SW 1271 (cell line): ENCODE measurements at places on chromosomes 5 and 9.

- DNase-seq: no peak
Observed at GRCh38 chr5:82525626-82526025, 247.5 kb upstream of the RPS23 start.

- peak; percentile 32 for DNase-seq
Observed at GRCh38 chr5:139246394-139246793, 47.1 kb upstream of the MATR3 start.

DNA sequence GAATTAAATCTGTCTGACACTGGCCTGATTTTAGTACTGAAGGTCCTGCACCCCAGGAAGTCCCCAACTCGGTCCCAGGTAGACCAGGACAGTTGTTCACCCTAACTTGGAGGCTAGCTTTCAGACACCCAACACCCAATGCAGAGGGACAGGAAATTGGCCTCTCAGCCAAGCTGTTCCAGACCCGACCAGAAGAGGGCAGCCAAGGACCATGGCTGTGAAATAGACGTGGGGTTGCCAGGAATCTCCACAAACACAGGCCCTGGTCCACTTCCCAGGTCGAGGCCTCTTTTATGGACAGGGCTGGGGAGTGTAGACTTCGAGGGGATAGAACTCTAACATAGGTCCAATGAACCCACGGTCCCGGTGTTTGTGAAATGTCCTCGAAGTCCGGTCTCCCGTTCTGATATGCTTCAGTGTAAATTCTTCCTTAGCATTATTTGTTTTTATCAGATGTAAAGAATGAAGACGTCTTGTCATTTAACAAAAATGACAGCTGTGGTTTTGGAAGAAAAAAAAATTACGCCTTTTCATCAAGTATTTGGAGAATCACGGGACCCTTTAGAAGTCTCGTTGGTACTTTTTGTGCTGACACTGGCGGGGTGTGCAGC lies 260.3 kb upstream of the ADAMTS16 start:
- DNase-seq: peak; percentile 39

GRCh38 chr9:24416136-24416535 lies 129.6 kb downstream of the IZUMO3 start:
- no peak for DNase-seq
